Glutamatergic neuron (in vitro differentiated cells): ENCODE measurements at places on chromosomes 3 and 15.

GRCh38 chr3:152177757-152178156, 91.0 kb upstream of the MBNL1 start:
- H3K4me1 ChIP-seq = no peaks in the 10 kb centered on the region
- no peaks in the 10 kb centered on the region for H3K36me3 ChIP-seq
- H3K27me3 ChIP-seq = no peaks in the 10 kb centered on the region
- no peak overlapping the region for H3K4me3 ChIP-seq

GRCh38 chr3:13086531-13086981, 13.3 kb upstream of the IQSEC1 start:
- H3K4me3 ChIP-seq = no peak overlapping the region
- H3K27me3 ChIP-seq = peaks cover 10% of the 10 kb centered on the region
- H3K36me3 ChIP-seq = no peaks in the 10 kb centered on the region
- no peak for DNase-seq
- H3K4me1 ChIP-seq = peaks cover 17% of the 10 kb centered on the region

DNA sequence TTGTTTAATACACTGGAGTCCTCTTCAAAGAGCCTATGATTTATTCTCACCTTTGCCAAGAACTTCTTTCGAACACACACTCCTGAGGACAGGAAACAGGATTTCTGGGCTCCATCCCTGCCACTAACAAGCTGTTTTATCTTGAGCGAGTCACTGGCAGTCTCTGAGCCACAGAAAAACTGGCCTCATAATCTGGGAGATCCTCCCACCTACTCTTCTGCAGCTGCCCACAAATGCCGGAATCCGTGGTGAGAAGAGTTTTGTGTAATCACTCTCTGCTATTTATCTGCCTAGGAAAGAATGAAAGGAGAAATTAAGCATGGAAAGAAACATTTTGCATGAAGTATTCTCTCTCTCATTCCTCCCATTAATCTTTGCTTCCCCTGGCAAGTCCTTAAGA, 172.0 kb upstream of the TRIM42 start:
- H3K4me1 ChIP-seq = no peaks in the 10 kb centered on the region
- H3K27me3 ChIP-seq = peaks cover 2% of the 10 kb centered on the region
- no peak for DNase-seq

GRCh38 chr3:32452009-32452408, 50.6 kb downstream of the CMTM6 start:
- H3K36me3 ChIP-seq = peaks cover 8% of the 10 kb centered on the region
- H3K27me3 ChIP-seq = no peaks in the 10 kb centered on the region
- H3K4me1 ChIP-seq = peaks cover 46% of the 10 kb centered on the region
- H3K4me3 ChIP-seq = no peak overlapping the region
- no peak overlapping the region for H3K27ac ChIP-seq

- no peak for DNase-seq
- H3K27me3 ChIP-seq = no peaks in the 10 kb centered on the region
- no peak overlapping the region for H3K27ac ChIP-seq
- H3K36me3 ChIP-seq = peaks cover 4% of the 10 kb centered on the region
- H3K4me3 ChIP-seq = no peak overlapping the region
These were observed 10.1 kb downstream of the TLR9 start for GRCh38 chr3:52215351-52215750.

DNA sequence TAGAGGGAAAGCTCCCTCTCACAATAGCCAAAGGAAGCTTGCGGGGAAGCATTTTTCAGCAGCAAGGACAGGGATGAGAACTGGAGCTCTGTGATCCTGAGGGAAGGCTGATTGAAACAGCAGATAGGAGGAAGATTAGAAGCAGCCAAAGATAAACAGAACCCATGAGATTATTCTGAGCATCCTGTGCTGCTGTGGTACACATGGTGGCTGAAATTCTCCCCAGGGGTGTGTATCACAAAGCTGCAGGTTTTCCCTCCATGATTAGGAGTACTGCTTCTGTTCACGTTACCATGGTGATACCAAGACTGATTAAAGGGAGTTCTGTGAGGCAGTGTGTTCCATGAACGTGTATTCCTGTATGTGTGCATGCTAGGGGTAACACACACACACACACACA, 30.3 kb upstream of the PSMD6 start:
- H3K36me3 ChIP-seq = no peaks in the 10 kb centered on the region
- H3K4me1 ChIP-seq = peaks cover 10% of the 10 kb centered on the region
- peak overlapping the region; percentile 0 for H3K27ac ChIP-seq

DNA sequence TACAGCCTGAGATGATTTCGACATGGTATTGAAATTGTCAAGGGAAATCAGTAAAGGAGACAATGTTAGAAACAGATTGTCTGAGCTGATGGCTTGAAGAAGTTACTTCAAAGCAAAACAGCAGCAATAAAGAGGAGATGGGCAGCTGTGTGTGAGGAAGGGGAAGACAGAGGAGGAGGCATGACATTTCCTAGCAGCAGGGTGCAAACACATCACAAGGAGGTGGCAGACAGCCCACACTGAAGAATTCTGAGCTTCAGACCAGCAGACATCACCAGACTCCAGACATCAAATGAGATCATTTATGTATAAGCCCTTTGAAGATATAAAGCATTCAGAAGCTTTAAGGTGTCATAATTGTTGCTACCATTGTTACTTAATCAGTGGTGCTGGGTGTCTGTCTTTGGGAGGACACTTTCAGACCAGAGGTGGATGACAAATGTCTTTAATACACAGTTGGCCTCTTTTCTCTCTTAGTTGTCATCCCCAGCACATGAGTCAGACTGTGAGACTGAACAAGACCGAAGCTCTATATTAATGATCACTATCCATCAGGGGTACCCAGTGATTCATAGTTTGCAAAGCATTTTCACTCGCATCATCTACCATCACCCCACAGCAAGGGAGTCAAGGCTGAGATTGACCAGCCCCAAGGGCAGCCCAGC, 203.9 kb downstream of the MINAR1 start:
- peaks cover 22% of the 10 kb centered on the region for H3K4me1 ChIP-seq
- H3K27me3 ChIP-seq = peaks cover 8% of the 10 kb centered on the region
- peak overlapping the region; percentile 53 for H3K4me3 ChIP-seq
- DNase-seq = no peak
- H3K36me3 ChIP-seq = peaks cover 11% of the 10 kb centered on the region
- peak overlapping the region; percentile 92 for H3K27ac ChIP-seq

DNA sequence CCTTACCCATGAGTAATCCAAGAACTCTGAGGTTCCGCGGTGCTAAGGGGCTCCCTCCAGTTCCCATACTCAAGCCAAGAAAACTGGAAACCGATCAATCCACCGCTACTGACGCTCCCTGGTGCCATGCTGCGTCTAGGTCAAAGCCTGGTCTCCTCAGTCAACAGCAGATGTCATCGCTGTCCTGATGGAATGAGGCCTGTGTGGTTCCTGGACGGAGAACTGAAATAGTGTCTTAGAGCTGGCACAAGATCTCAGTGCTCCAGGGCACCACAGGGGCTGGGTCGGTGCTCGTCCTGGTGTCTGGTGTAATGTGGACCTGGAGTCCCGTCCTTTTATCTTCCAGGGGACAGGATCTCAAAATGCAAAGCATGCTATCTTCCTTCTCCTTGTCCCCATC, 373.9 kb upstream of the CFAP20DC start:
- H3K36me3 ChIP-seq = no peaks in the 10 kb centered on the region
- DNase-seq = no peak
- no peak overlapping the region for H3K4me3 ChIP-seq
- no peaks in the 10 kb centered on the region for H3K4me1 ChIP-seq
- H3K27me3 ChIP-seq = no peaks in the 10 kb centered on the region

DNA sequence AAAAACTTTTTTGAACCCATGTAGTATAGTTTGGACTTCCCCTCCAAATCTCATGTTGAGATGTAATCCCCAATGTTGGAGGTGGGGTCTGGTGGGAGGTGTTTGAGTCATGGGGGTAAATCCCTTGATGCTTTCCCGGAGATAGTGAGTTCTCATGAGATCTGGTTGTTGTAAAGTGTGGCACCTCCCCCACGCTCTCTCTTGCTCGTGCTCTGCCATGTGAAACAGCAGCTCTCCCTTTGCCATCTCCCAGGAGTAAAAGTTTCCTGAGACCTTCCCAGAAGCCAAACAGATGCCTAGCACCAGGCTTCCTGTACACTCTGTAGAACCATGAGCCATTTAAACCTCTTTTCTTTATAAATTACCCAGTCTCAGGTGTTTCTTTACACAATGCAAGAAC, 16.0 kb upstream of the RNU6-1 start:
- peaks cover 14% of the 10 kb centered on the region for H3K4me1 ChIP-seq
- no peak overlapping the region for H3K4me3 ChIP-seq
- DNase-seq = no peak
- H3K27ac ChIP-seq = no peak overlapping the region
- no peaks in the 10 kb centered on the region for H3K27me3 ChIP-seq
- no peaks in the 10 kb centered on the region for H3K36me3 ChIP-seq

DNA sequence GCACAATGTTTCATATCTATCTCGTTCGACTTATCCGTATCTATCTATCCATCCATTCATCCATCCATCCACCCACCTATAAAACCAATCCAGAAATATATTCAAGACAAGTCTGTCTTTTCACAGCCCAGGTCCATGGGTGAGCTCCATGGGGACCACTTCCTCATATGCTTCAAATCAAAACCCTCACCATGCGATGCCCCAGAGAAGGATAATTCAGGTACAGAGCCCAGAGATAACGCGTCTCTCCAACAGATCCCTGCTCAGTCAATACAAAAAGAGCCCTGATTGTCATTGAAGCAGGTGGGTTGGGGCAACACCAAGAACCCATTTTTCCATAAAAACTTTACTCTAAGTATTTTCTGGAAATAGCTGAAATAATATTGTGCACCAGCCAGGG, 47.2 kb downstream of the PCSK6 start:
- no peak overlapping the region for H3K27ac ChIP-seq
- no peak for DNase-seq
- H3K27me3 ChIP-seq = peaks cover 5% of the 10 kb centered on the region
- peaks cover 19% of the 10 kb centered on the region for H3K36me3 ChIP-seq

GRCh38 chr15:30984118-30984517, 7.3 kb downstream of the MTMR10 start:
- H3K4me3 ChIP-seq = no peak overlapping the region
- H3K36me3 ChIP-seq = no peaks in the 10 kb centered on the region
- H3K27ac ChIP-seq = no peak overlapping the region
- DNase-seq = no peak

DNA sequence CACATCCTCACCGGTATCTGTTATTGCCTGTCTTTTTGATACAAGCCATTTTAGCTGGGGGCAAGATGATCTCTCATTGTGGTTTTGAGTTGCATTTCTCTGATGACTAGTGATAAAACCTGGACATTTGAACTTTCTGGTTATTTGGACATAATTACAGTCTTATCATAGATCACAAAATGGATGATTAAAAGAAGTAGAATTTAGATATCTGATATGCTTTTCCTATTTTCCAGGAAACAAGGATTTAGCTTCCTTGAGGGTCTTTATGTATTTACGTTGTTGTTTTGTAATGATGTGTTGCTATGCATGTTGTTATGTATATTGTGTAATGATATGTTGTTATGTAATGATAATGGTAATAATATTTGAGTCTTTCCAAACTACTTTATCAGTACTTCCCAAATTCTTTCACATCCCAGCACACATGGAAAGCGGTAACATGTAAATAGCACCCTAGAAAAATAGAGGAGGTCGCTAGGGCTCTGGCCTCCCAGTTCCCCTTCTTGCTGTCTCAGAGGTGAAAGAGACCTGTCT, 53.8 kb downstream of the GJD2 start:
- no peak overlapping the region for H3K27ac ChIP-seq
- H3K27me3 ChIP-seq = no peaks in the 10 kb centered on the region
- H3K4me3 ChIP-seq = no peak overlapping the region
- DNase-seq = no peak
- H3K36me3 ChIP-seq = no peaks in the 10 kb centered on the region
- no peaks in the 10 kb centered on the region for H3K4me1 ChIP-seq

DNA sequence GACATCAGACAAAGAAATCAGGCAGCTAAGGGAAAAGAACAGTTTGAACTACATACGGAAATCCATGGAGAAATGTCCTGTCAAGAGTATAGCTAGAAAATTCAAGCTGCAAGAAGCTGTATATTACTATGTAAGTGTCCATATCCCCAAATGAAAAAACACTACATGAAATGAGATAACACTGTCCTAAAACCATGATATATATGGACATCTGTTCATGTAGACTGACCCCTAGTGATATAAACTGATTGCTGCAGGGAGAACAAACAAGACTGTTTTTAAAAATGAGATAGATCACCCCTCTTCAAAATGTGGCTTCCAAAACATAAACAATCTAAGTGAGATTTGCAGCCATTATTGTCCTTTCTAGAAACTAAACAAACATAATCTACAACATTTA, 985.6 kb downstream of the EPHA3 start:
- H3K36me3 ChIP-seq = no peaks in the 10 kb centered on the region
- no peaks in the 10 kb centered on the region for H3K27me3 ChIP-seq
- DNase-seq = no peak
- H3K4me3 ChIP-seq = no peak overlapping the region
- H3K4me1 ChIP-seq = peaks cover 18% of the 10 kb centered on the region
- H3K27ac ChIP-seq = peak overlapping the region; percentile 93
